Glutamatergic neuron (in vitro differentiated cells): ENCODE measurements at places on chromosomes 3 and 15.

GRCh38 chr3:10602769-10603768 lies 97.7 kb upstream of the ATP2B2 start:
- no peak for DNase-seq
- H3K27ac ChIP-seq: no peak overlapping the region
- no peaks in the 10 kb centered on the region for H3K36me3 ChIP-seq
- no peak overlapping the region for H3K4me3 ChIP-seq
- peaks cover 8% of the 10 kb centered on the region for H3K27me3 ChIP-seq

- H3K27ac ChIP-seq: peak overlapping the region; percentile 100
- peaks cover 14% of the 10 kb centered on the region for H3K27me3 ChIP-seq
- peaks cover 42% of the 10 kb centered on the region for H3K4me1 ChIP-seq
- H3K4me3 ChIP-seq: peak overlapping the region; percentile 95
Observed at GRCh38 chr3:32401556-32402081, 10.0 kb downstream of the CMTM7 start.

DNA sequence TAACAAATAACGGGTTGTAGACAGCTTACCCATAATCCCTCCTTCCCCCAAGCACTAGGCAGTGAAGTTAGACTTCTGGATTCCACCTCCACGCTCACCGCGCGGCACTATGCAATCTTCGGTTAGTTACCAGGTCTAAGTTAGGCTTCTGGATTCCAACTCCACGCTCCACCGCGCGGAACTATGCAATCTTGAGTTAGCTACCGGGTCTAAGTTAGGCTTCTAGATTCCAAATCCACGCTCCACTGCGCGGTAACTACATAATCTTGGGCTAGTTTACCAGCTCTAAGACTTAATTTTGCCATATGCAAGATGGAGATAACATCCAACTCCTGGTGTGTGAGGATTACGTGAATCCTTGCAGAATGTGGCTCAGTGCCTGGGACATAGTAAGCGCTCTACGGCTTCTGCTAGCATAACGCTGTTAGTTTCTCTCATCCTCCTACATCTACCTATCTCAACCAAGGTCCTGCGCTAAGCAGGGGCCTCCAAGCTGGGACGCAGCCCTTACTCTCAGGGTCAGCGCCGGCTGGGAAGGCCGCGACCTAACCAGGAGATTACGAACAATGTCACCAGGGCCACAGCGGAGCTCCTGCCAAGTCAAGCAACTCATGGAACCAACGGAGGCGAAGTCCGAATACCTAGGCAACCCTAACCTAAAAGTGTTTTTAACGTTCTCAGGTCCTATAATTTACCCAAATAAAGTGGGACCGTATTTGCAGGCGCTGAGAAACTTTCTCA lies 497 bp upstream of the RPLP1 start:
- no peaks in the 10 kb centered on the region for H3K36me3 ChIP-seq
- H3K27ac ChIP-seq: peak overlapping the region; percentile 74
- no peak for DNase-seq
- peak overlapping the region; percentile 99 for H3K4me3 ChIP-seq

- no peak overlapping the region for H3K4me3 ChIP-seq
- no peaks in the 10 kb centered on the region for H3K4me1 ChIP-seq
- DNase-seq: no peak
- no peaks in the 10 kb centered on the region for H3K27me3 ChIP-seq
- no peaks in the 10 kb centered on the region for H3K36me3 ChIP-seq
Observed at GRCh38 chr15:35142578-35142977, 57.5 kb upstream of the NANOGP8 start.

DNA sequence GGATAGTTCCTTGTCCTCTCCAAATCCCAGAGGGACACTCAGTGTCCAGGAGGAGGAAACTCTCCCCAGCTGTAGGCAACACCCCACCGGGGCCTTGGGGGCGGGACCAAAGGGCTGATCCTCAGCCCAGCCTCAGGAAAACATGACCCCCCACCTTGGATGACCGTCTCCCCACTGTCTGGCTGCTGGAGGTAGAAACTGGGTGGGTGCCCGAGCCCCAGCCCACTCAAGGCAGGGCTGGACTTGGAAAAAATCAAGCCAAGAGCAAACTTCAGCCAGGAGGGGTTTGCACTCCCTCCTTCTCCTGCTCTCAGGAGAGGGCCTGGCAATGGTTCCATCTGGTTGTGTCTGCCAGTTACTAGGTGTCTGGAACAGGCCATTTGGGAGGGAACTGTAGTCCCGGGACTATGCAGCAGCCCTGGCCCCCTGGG lies 3.6 kb upstream of the RASL12 start:
- peaks cover 10% of the 10 kb centered on the region for H3K27me3 ChIP-seq
- no peak overlapping the region for H3K27ac ChIP-seq
- H3K36me3 ChIP-seq: no peaks in the 10 kb centered on the region
- peaks cover 3% of the 10 kb centered on the region for H3K4me1 ChIP-seq

DNA sequence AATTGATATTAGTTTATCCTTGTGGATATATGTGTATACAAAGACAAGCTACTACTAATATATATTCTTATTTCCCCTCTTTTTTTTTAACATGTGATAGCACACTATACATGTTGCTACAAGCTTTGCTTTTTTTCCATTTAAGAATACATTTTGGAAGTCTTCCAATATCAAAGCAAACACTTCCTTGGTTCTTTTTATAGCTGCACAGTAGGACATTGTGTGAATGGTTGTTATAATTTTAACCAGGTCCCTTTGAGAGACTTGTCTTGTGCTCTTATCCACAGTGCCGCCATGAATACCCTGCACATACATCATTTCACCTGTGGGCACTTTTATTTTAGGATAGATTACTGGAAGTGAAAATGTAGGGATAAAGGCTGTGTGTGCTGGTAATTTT lies 88.7 kb downstream of the CACNA2D3 start:
- no peak overlapping the region for H3K27ac ChIP-seq
- H3K36me3 ChIP-seq: peaks cover 5% of the 10 kb centered on the region
- no peaks in the 10 kb centered on the region for H3K4me1 ChIP-seq
- DNase-seq: no peak
- H3K27me3 ChIP-seq: no peaks in the 10 kb centered on the region

DNA sequence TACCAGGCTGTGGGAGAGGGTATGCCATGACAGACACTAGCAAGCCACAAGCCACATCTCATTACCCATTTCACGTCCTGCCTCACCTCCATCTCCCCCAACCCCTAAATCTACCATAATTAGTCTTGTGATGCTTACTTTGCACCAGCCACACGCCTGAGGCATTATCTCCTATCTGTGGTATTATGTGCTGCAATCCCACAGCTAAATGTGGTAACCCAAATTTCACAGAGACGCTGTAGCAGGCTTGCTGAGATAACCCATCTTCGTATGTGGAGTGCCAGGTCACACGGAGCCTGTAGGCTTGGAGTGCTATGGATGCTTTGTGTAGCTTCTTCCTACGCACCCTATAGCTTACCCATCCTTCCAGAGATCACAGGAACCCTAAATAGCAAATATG lies 256.7 kb upstream of the KCNH8 start:
- H3K4me1 ChIP-seq: no peaks in the 10 kb centered on the region

- no peak overlapping the region for H3K4me3 ChIP-seq
- H3K27me3 ChIP-seq: no peaks in the 10 kb centered on the region
- DNase-seq: no peak
- H3K36me3 ChIP-seq: no peaks in the 10 kb centered on the region
- no peak overlapping the region for H3K27ac ChIP-seq
Observed at GRCh38 chr15:57969355-57969754, 96.2 kb downstream of the ALDH1A2 start.

- no peak for DNase-seq
- no peaks in the 10 kb centered on the region for H3K36me3 ChIP-seq
- H3K4me1 ChIP-seq: no peaks in the 10 kb centered on the region
- H3K27me3 ChIP-seq: no peaks in the 10 kb centered on the region
- no peak overlapping the region for H3K4me3 ChIP-seq
Observed at GRCh38 chr15:37134699-37135131, 34.4 kb upstream of the MEIS2 start.

DNA sequence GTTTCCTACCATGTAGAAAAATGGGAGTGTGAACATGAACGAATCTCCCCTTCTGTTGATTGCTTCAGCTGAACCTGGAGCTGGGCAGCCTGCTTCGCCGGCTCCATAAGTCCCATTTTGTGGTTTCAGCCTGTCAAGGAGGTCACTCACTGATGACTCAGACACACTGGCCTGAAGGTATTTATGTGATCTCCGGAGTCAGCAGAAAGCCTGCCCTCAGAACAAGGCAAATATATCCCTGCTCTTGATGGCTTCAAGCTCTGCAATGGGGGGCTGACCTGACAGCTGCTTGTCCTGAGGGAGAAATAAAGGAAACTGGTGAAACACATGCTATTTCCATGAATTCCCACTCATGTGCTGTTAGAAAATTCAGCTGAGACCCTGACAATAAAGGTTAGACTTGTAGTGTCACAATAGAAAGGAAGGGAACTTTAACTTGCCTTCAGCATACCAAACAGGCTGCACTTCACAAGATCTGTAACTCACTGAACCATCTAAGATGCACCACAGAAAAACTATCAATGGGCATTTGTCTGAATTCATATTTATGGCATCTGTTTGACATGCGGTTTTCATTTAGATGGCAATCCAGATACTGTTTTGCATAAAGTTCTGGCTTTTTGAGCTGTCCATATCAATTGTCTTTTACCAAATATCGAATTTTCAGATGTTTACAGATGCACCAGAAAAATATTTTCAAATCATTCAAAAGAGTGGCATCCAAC lies 282.0 kb upstream of the VEPH1 start:
- DNase-seq: no peak
- no peak overlapping the region for H3K4me3 ChIP-seq
- H3K27ac ChIP-seq: no peak overlapping the region
- H3K36me3 ChIP-seq: no peaks in the 10 kb centered on the region
- H3K27me3 ChIP-seq: no peaks in the 10 kb centered on the region

DNA sequence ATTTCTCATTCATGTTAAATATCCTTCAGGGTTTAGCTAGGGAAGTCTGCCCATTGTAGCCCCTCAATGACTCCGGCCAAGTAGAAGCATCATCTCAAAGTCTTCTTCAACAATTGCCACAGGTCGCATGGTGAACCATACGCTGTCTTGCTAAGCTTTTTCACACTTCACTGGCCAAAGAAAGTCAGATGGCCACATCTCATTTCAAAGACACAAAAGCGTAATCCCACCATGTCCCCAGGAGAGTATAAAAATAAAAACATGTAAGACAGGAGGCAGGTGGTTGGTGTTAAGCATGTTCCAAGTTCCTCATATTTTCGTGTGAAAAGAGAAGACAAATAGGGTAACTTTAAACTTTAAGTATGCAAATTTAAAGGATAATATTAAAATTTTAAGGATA lies 147.4 kb downstream of the ERC2 start:
- DNase-seq: no peak
- no peak overlapping the region for H3K4me3 ChIP-seq
- no peaks in the 10 kb centered on the region for H3K27me3 ChIP-seq
- no peak overlapping the region for H3K27ac ChIP-seq

- no peak for DNase-seq
- no peak overlapping the region for H3K4me3 ChIP-seq
- H3K27me3 ChIP-seq: peaks cover 6% of the 10 kb centered on the region
- no peak overlapping the region for H3K27ac ChIP-seq
Observed at GRCh38 chr15:91783008-91783407, 70.5 kb upstream of the SLCO3A1 start.

GRCh38 chr15:62343397-62343796 lies 178.3 kb upstream of the C2CD4B start:
- no peak overlapping the region for H3K27ac ChIP-seq
- H3K36me3 ChIP-seq: no peaks in the 10 kb centered on the region
- no peak overlapping the region for H3K4me3 ChIP-seq
- H3K27me3 ChIP-seq: no peaks in the 10 kb centered on the region
- DNase-seq: no peak

GRCh38 chr3:134753999-134754742 lies 40.9 kb upstream of the EPHB1 start:
- DNase-seq: no peak
- H3K4me1 ChIP-seq: no peaks in the 10 kb centered on the region
- H3K27ac ChIP-seq: no peak overlapping the region
- H3K36me3 ChIP-seq: no peaks in the 10 kb centered on the region
- H3K27me3 ChIP-seq: peaks cover 2% of the 10 kb centered on the region

DNA sequence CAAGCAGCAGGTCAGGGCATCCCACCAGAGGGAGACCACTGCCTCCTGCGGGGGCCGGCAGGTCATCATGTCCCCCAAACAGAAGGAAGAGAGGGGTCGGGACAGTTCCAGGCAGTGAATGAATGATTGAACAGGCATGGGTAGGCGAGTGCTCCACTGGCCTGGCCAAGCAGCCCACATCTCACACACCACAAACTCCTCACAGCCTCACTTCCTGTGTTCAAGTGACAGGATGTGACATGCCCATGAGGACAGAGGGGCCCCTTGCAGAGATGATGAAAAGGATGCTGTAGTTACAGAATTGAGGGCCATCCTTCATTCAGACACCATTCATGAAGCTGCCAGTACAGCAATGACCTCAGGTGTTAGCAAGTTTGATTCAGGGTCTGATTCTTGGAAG lies 3.7 kb downstream of the IQSEC1 start:
- no peak for DNase-seq
- H3K4me3 ChIP-seq: no peak overlapping the region
- H3K36me3 ChIP-seq: no peaks in the 10 kb centered on the region
- H3K4me1 ChIP-seq: peaks cover 24% of the 10 kb centered on the region
- no peak overlapping the region for H3K27ac ChIP-seq
- H3K27me3 ChIP-seq: peaks cover 14% of the 10 kb centered on the region

DNA sequence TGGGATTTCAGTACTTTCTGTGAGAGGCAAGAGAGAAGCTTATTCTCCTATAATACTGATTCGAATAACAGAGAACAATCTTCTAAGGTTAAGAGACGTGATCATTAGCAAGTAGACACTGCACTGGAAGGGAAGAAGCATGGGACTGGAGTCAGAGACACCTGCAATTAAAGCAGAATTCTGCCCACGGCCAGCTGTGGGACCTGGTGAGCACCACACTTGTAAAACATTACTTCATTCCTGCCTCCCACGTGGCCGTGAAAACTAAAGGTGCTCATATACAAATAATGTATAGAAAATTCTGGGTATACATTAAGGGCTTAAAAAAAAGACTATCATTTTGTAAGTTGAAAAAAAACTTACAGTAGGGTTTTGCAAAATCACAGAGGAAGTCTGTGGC lies 2.0 kb downstream of the TM2D3 start:
- H3K4me3 ChIP-seq: peak overlapping the region; percentile 49
- H3K27me3 ChIP-seq: peaks cover 2% of the 10 kb centered on the region
- H3K4me1 ChIP-seq: peaks cover 12% of the 10 kb centered on the region
- DNase-seq: no peak
- H3K27ac ChIP-seq: no peak overlapping the region

- H3K4me1 ChIP-seq: no peaks in the 10 kb centered on the region
- no peak overlapping the region for H3K4me3 ChIP-seq
- no peak for DNase-seq
- no peaks in the 10 kb centered on the region for H3K36me3 ChIP-seq
- no peaks in the 10 kb centered on the region for H3K27me3 ChIP-seq
Observed at GRCh38 chr3:185444329-185444728, 54.5 kb downstream of the TMEM41A start.

DNA sequence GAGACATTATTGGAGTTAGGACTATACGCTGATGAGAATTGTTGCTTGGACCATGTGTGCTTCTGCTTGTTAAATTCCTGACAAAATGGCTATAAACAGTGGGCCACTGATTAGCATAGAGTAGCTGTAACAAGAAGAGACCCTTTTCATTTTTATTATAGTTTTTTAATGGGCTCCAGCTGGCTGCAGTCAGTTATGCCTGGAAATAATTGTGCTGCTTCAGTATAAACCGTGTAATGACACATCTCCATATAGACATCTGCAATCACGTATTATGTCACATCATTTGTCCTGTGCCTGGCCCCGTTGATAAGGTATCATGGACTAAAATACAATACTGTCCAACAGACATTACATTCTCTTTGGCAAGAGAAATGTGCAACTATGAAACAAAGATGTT lies 50.9 kb downstream of the ARPP21 start:
- H3K4me1 ChIP-seq: no peaks in the 10 kb centered on the region
- no peaks in the 10 kb centered on the region for H3K36me3 ChIP-seq
- no peak for DNase-seq
- H3K4me3 ChIP-seq: no peak overlapping the region
- H3K27ac ChIP-seq: no peak overlapping the region
- no peaks in the 10 kb centered on the region for H3K27me3 ChIP-seq
